ENCODE measurements at places on chromosomes 4 and X. TPM values are rescaled to one million over a fixed set of nuclear protein-coding genes. Genes with fewer than 3 reads are reported as not detected.

Gene AMBN
- not detected for total RNA-seq

Gene BMX
- 3.8 TPM for total RNA-seq

Gene SSX3
- total RNA-seq, result not detected

Gene UPF3B
- total RNA-seq, result 4.5 TPM

Gene GRIA3
- total RNA-seq, result 0.50 TPM

Gene ARHGAP24
- total RNA-seq, result 25.9 TPM

Gene CXCL6
- 4.8 TPM for total RNA-seq

Gene DMP1
- total RNA-seq, result not detected

Gene DDIT4L
- total RNA-seq, result 0.52 TPM

Gene LGI2
- total RNA-seq, result 7.7 TPM

Gene TRIM61
- total RNA-seq, result 3.1 TPM

Gene IL2RG
- 12.0 TPM for total RNA-seq

- no peak overlapping the region for H3K27ac ChIP-seq
- H3K36me3 ChIP-seq, result no peaks in the 10 kb centered on the region
- H3K4me3 ChIP-seq, result no peak overlapping the region
- H3K4me1 ChIP-seq, result no peaks in the 10 kb centered on the region
- H3K27me3 ChIP-seq, result no peaks in the 10 kb centered on the region
Measured at GRCh38 chr4:125522992-125523391, 208.2 kb downstream of the FAT4 start.

DNA sequence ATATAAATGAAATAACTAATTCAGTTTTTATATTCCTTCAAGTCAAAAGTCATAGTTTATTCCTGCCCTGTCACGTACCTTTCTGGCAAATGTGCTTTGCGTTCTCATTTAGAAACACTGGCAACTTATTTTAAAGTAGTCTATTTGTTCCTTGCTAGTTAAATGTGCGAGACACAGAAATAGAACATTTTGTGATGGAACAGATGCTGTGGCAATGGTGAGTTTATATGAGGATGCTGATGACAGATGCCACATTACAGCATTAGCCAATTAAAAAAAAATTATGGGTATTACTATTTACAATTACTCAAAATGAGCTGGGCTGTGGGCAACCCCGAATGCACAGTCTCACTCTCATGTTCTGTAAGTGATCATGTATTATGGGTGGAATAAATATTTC lies 26.1 kb upstream of the EPHA5 start:
- no peaks in the 10 kb centered on the region for H3K4me1 ChIP-seq
- no peak for DNase-seq
- no peak overlapping the region for H3K4me3 ChIP-seq
- no peak overlapping the region for H3K27ac ChIP-seq

DNA sequence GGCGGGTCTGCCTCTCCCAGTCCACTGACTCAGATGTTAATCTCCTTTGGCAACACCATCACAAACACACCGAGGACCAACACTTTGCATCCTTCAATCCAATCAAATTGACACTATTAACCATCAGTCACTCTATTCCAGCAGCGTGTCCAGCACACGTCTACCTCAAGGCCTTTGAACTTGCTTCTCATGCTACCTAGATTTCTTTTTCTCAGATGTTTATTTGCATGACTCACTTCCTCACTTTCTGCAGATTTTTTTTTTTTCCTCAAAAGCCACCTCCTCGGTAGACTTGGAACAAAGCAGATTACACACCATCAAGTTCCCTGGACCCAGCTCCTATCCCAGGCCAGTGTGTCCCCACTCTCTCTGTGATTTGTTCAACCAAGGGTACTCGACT lies 49.5 kb downstream of the SUPT20HL2 start:
- H3K27me3 ChIP-seq, result no peaks in the 10 kb centered on the region
- H3K27ac ChIP-seq, result no peak overlapping the region
- H3K4me1 ChIP-seq, result no peaks in the 10 kb centered on the region
- H3K36me3 ChIP-seq, result no peaks in the 10 kb centered on the region
- DNase-seq, result no peak

- no peaks in the 10 kb centered on the region for H3K36me3 ChIP-seq
- H3K4me3 ChIP-seq, result no peak overlapping the region
- H3K27ac ChIP-seq, result no peak overlapping the region
- H3K27me3 ChIP-seq, result no peaks in the 10 kb centered on the region
- DNase-seq, result no peak
Measured at GRCh38 chrX:106897259-106897658, 5.9 kb downstream of the RIPPLY1 start.

DNA sequence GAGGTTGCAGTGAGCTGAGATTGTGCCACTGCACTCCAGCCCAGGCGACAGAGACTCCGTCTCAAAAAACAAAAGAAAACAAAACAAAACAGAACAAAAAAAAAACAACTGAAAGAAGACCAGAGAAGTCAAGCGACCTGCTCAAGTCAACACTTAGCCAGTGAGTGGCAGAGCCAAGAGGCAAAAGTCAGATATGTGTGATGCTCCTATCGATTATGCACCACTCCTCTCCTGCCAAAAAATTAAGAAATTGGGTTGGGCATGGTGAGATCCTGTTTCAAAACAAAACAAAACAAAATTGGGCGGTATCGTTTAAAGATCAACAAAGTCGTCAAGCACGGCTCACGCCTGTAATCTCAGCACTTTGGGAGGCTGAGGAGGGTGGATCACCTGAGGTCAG lies 137.7 kb downstream of the PDS5A start:
- no peaks in the 10 kb centered on the region for H3K36me3 ChIP-seq
- DNase-seq, result no peak
- no peak overlapping the region for H3K27ac ChIP-seq
- no peaks in the 10 kb centered on the region for H3K27me3 ChIP-seq

GRCh38 chr4:116824172-116824571 lies 261.2 kb downstream of the TRAM1L1 start:
- H3K4me3 ChIP-seq, result no peak overlapping the region
- H3K36me3 ChIP-seq, result no peaks in the 10 kb centered on the region
- no peak overlapping the region for H3K27ac ChIP-seq
- H3K27me3 ChIP-seq, result no peaks in the 10 kb centered on the region
- no peaks in the 10 kb centered on the region for H3K4me1 ChIP-seq
- DNase-seq, result no peak

DNA sequence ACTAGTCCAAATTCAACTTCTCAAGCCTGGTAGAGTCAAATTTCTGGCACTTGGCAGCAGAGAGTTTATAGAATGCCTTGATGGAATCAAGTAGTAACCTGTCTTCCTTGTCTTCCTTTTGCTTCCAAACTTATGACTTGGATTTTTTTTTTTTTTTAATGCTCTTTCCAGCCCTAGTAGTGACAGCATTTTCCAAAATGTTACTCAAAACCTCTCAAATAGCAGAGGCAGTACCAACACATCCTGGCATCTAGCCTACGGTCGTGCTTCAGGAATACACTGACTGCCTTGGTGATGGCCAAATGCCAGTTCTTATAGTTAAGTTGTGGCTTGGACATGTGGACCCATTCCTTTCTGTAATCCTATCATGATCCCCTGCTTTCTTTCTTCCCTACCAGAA lies 46.0 kb downstream of the GALNT7 start:
- DNase-seq, result no peak
- H3K4me1 ChIP-seq, result peaks cover 5% of the 10 kb centered on the region
- H3K4me3 ChIP-seq, result no peak overlapping the region
- no peaks in the 10 kb centered on the region for H3K36me3 ChIP-seq

DNA sequence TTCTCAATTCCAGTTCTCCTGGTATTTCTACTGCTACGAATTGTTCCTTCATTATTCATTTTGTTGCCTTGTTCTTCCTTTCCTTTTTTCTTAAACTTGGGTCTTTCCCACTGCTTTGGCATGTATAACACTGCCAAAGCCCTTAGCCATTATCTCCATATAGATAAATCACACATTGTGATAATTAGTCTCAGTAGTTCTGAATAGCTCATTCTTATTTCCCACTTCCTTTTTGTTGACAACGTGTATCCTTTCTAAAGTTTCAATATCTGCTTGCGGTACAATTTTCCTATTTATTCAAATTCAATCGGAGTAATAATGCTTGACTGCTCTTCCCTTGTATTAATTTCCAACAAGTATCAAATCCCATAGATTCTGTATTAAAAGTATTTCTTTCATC lies 14.5 kb upstream of the CAMK2D start:
- no peaks in the 10 kb centered on the region for H3K27me3 ChIP-seq
- H3K36me3 ChIP-seq, result no peaks in the 10 kb centered on the region
- no peak overlapping the region for H3K4me3 ChIP-seq
- DNase-seq, result no peak

DNA sequence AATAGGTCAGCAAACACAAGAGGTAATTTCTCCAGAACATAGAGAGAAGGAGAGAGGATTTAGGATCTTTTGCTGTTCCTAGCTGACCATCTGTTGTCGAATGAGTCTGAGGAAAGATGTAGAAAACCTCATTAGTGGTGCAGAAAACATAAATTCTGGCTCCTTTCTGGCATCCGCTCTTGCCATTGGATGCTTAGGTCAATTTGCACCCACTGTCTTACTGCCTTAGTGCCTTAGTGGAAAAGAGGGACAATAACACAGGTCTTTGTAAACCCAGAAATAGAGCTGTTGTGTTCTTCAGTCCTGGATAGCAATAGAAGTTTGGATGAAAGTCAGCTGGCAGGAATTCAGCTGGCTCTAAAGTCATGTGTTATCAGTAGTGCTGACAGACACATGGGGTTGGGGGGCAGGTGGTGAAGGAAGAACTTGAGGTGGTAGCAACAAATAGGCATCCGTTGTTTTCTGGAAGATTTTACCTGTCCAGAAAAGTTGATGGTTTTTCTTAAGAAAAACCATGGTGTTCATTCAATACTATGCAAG lies 78.2 kb downstream of the GLRA2 start:
- no peaks in the 10 kb centered on the region for H3K27me3 ChIP-seq
- H3K27ac ChIP-seq, result no peak overlapping the region
- no peak overlapping the region for H3K4me3 ChIP-seq
- peak; percentile 10 for DNase-seq
- H3K36me3 ChIP-seq, result no peaks in the 10 kb centered on the region

GRCh38 chr4:180234730-180235129 lies 2008.5 kb upstream of the TENM3 start:
- no peak overlapping the region for H3K4me3 ChIP-seq
- no peak overlapping the region for H3K27ac ChIP-seq
- H3K36me3 ChIP-seq, result no peaks in the 10 kb centered on the region
- no peaks in the 10 kb centered on the region for H3K4me1 ChIP-seq
- H3K27me3 ChIP-seq, result no peaks in the 10 kb centered on the region

DNA sequence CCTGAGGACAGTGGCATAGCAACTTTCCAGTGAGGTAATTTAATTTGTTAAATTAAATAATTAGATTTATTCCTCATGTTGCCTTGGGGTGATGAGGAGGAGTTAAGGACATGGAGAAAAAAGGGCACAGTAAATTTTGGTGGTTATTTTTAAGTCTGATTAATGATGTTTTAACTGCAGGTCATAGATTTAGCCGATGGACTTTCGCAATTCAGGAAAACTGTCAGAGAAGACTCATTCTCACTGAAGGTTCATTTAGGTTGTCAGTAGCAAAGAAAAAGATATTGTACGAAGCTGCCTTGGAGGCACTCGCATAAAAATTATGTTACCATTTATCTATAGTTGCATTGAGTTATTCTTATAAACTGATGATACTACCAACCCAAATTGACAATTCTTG lies 164.2 kb upstream of the PITX2 start:
- no peaks in the 10 kb centered on the region for H3K4me1 ChIP-seq
- H3K4me3 ChIP-seq, result no peak overlapping the region
- no peaks in the 10 kb centered on the region for H3K27me3 ChIP-seq
- no peak for DNase-seq
- no peaks in the 10 kb centered on the region for H3K36me3 ChIP-seq
- no peak overlapping the region for H3K27ac ChIP-seq

DNA sequence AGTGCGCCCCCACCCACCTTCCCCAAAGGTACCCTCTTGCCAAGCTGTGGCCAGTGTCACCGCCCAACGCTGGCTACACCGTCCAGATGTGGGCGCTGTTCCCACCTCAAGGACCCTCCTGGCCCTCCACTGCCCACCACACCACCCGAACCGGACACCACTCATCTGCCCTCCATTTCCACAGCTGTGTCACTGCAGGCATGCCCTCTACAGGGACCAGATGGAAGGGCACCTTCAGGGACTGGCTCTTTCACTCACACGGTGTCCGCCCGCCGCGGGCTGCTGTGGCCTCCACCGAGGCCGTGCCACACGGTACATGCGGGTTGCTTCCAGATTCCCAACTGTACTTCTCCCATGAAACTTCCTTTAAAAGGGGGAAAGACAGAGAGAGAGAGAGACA lies 87.7 kb downstream of the FAM53A start:
- no peaks in the 10 kb centered on the region for H3K36me3 ChIP-seq
- H3K27me3 ChIP-seq, result peaks cover 84% of the 10 kb centered on the region
- DNase-seq, result no peak
- H3K27ac ChIP-seq, result no peak overlapping the region
- H3K4me1 ChIP-seq, result no peaks in the 10 kb centered on the region
- no peak overlapping the region for H3K4me3 ChIP-seq

DNA sequence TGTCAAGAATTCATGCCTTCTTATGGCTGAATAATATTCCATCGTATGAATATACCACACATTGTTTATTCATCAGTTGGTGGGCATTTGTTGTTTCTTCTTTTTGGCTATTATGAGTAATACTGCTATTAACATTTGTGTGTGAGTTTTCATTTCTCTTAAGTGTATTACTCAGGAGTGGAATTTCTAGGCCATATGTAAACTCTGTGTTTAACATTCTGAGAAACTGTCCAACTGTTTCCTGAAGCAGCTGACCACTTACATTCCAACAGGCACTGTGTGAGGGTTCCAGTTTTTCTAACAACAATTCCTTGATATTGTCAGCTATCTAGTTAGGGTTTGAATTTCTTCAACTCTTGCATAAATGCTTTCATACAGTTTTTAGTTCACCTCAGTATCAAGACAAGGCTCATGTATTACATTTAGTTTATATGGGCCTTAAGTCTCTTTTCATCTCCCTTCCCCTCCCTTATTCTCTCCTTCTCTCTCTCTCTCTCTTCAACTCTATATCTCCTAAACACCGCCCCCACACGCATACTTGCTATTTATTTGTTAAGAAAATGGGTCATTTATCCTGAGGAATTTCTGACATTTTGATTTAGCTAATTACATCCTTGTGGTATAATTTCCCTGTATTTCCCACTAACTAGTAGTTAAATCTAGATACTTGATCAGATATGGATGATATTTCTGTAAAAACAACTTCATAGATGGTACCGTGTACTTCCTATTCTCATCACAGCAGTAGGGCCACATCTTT lies 77.4 kb downstream of the WDR19 start:
- H3K27me3 ChIP-seq, result no peaks in the 10 kb centered on the region
- H3K36me3 ChIP-seq, result peaks cover 26% of the 10 kb centered on the region
- no peaks in the 10 kb centered on the region for H3K4me1 ChIP-seq
- H3K4me3 ChIP-seq, result no peak overlapping the region
- no peak overlapping the region for H3K27ac ChIP-seq

DNA sequence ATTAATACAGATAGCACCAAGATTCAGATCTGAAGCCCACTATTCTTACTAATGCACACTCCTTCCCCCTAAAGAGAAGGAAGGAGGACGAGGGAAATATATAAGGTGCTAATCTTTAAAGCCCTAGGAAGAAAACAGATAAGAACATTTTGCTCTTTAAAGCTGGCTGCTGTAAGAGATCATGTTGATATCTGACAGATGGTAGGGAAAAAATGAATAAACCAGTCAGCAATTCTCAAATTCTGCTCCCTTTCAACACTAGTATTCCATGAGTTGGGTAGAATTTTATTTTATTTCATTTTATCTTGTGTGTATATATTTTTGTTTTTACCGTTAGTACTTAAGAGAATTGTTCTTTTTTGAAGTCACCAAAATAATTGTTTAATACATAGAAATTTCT lies 19.2 kb downstream of the OTC start:
- H3K36me3 ChIP-seq, result no peaks in the 10 kb centered on the region
- no peaks in the 10 kb centered on the region for H3K27me3 ChIP-seq
- H3K4me1 ChIP-seq, result no peaks in the 10 kb centered on the region
- no peak for DNase-seq

- H3K27me3 ChIP-seq, result no peaks in the 10 kb centered on the region
- H3K4me3 ChIP-seq, result no peak overlapping the region
- H3K27ac ChIP-seq, result no peak overlapping the region
- peaks cover 27% of the 10 kb centered on the region for H3K4me1 ChIP-seq
- DNase-seq, result no peak
Measured at GRCh38 chr4:16233569-16234177, 7.4 kb upstream of the TAPT1 start.

Measured in left lung (tissue), 14 donors.